Hypothalamus (tissue), 51 donors: ENCODE measurements at places on chromosomes 7 and 10.

- DNase-seq = peak; percentile 73
These were observed 41.9 kb upstream of the PSMG3 start for GRCh38 chr7:1611708-1612241.

DNA sequence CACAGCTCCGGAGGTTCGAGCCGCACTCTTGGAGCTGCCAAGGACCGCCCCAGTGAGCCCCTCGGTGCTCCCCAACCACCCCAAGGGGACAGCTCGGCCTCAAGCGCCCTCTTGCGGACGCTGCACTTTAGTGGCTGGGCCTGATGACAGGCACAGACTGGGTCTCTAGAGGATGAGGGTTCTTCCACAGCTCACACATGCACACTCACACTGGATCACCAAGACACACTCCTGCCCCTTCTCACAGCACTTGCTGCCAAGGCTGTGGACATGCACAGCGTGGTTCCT is 2.1 kb downstream of the RET start:
- DNase-seq = no peak

DNA sequence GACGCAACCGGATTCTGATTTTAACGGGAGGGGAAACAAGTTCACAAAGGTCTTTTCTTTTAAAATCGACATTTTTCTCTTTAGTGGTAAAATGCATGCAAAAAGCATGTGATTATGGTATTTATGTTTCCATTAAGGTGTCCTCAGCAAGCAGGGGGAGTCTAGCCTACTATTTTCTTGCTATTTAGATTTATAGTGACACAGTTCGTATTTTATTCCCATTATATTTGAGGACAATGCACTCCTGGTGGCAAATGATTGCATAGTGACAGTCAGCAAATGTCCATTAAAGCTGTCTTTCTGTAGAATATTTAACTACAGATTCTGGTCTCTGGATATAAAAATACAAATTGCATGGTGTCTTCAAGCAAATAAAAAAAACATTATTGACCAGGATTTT is 554.2 kb downstream of the PARD3 start:
- no peak for DNase-seq

- DNase-seq = no peak
These were observed 84.3 kb downstream of the LANCL2 start for GRCh38 chr7:55449205-55449991.

DNA sequence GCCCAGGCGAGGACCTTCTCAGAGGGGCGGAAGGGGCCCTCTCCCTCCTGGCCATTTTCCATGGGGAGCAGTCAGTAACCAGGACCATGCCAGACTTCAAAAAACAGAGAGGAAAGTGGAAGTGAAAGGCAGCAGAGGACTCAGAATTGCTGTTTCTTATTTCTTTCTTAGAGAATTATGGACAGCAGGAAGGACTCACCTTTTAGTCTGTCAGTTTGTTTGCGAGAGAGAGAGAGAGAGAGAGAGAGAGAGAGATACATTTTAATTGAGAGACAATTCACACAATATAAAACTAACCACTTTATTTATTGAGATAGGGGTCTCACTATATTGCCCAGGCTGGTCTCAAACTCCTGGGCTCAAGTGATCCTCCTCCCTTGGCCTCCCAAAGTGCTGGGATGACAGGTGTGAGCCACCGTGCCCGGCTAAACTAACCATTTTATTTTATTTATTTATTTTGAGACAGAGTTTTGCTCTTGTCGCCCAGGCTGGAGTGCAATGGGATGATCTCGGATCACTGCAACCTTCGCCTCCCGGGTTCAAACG is 24.5 kb downstream of the SCD start:
- no peak for DNase-seq

- DNase-seq = no peak
These were observed 720.2 kb downstream of the AUTS2 start for GRCh38 chr7:70318511-70318910.

- DNase-seq = no peak
These were observed 969.9 kb downstream of the KCNMA1 start for GRCh38 chr10:76667408-76668370.

- DNase-seq = no peak
These were observed 62.4 kb upstream of the LRRC18 start for GRCh38 chr10:49001870-49002672.

DNA sequence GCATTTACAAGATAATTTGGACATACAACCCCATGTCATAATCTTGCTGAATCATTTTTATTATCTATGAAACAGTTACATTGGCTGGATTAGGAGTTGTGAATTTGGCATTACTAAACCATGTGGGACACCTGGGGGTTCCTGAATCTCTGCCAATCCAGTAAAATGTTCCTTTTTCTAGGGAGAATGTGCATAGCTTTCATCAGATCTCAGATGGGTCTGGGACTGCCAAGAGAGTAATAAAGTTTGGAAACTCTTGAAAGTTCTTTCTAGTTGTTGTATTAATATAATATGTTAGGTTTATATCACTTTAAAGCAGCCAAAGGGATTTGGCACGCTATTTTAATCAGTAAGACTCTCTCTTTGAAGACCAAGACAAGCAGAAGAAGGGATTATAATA is 62.7 kb downstream of the SEMA3E start:
- no peak for DNase-seq

DNA sequence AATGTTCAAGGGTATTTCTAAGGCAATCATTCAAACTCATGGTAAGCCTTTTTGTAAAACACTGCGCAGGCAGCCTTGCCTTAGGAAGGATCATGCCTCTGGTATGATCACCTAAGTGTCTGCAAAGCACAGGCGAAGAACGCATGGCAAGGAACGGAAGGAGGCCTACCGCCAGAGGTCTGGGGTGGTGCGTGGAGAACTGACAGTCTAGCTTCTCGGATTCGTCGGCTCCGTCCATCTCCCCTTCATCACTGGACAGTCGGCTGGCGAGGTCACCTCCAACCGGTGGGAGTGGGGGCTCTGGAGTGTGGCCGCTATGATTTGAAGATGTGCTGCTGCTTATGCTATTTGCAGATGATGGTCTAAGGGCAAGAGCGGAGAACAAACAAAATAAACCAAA is 42.6 kb upstream of the EFCAB10 start:
- no peak for DNase-seq

- no peak for DNase-seq
These were observed 493 bp downstream of the ZMIZ2 start for GRCh38 chr7:44748948-44749731.

- no peak for DNase-seq
These were observed 24.0 kb upstream of the DPYSL4 start for GRCh38 chr10:132162590-132163277.

GRCh38 chr10:36425131-36425797 is 700.1 kb upstream of the ANKRD30A start:
- DNase-seq = no peak

- no peak for DNase-seq
These were observed 116.0 kb downstream of the LHPP start for GRCh38 chr10:124577651-124578050.

- DNase-seq = no peak
These were observed 4.9 kb upstream of the MEST start for GRCh38 chr7:130486954-130487436.
